ENCODE measurements at places on chromosomes 7 and 10. TPM values are rescaled to one million over a fixed set of nuclear protein-coding genes. Genes with fewer than 3 reads are reported as not detected.

- no peak overlapping the region for H3K27ac ChIP-seq
- H3K4me3 ChIP-seq = no peak overlapping the region
- DNase-seq = no peak
- H3K27me3 ChIP-seq = no peaks in the 10 kb centered on the region
- no peaks in the 10 kb centered on the region for H3K36me3 ChIP-seq
Observed at GRCh38 chr7:143979359-143979758, 20.8 kb upstream of the OR6B1 start.

The GPRIN2 gene
- total RNA-seq = not detected

DNA sequence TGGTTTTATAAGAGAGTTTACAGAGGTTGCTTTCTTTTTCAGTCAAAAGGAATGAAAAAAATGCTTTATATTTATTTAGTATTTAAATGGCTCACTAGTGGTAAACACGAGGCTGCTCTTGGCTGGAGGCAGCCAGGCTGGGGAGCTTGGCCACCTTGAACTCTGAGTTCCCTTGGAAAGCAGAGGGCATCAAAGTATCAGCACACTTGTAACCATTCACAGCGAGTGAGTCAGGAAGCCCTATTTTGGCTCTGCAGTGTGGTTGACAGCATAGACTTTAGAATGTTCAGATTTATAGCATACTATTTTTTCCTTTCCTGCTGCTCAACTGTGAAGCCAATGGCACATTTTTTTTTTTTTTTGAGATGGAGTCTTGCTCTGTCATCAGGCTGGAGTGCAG, 51.6 kb downstream of the CYCS start:
- H3K27ac ChIP-seq = no peak overlapping the region
- H3K4me3 ChIP-seq = no peak overlapping the region
- H3K27me3 ChIP-seq = peaks cover 4% of the 10 kb centered on the region
- no peak for DNase-seq
- peaks cover 13% of the 10 kb centered on the region for H3K4me1 ChIP-seq

The ASIC3 gene
- 1.2 TPM for total RNA-seq

DNA sequence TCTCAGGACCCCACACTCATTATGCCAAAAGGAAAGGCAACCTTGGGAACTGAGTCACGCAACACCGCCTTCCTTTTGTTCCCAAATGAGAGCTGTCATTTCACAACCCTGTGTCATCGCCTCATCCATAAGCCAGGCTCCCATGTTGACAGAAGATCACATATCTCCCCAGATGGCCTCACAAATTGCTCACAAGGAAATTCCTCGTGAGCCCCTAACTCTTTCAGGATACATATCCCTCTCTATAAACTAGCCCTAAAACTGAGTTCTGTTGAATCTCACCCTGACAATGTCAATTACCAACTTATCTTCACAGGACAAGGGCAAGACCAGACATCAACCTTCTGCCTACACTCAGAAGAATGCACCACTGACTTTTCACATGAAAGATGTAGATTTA, 22.6 kb downstream of the CCDC3 start:
- H3K4me3 ChIP-seq = no peak overlapping the region
- H3K4me1 ChIP-seq = no peaks in the 10 kb centered on the region

The UCMA gene
- not detected for total RNA-seq

The CEP55 gene
- 1.6 TPM for total RNA-seq

GRCh38 chr10:58867683-58868082, 308.8 kb upstream of the PHYHIPL start:
- no peaks in the 10 kb centered on the region for H3K27me3 ChIP-seq
- no peaks in the 10 kb centered on the region for H3K4me1 ChIP-seq
- H3K36me3 ChIP-seq = no peaks in the 10 kb centered on the region
- no peak overlapping the region for H3K4me3 ChIP-seq
- H3K27ac ChIP-seq = no peak overlapping the region

The LRMDA gene
- not detected for total RNA-seq

The GJC3 gene
- total RNA-seq = not detected

GRCh38 chr7:3957472-3958108, 656.5 kb downstream of the SDK1 start:
- no peaks in the 10 kb centered on the region for H3K27me3 ChIP-seq
- peaks cover 35% of the 10 kb centered on the region for H3K4me1 ChIP-seq
- H3K36me3 ChIP-seq = no peaks in the 10 kb centered on the region
- peak overlapping the region; percentile 9 for H3K27ac ChIP-seq
- H3K4me3 ChIP-seq = no peak overlapping the region

GRCh38 chr10:122148876-122149560, 122.1 kb upstream of the BTBD16 start:
- H3K4me3 ChIP-seq = no peak overlapping the region
- H3K4me1 ChIP-seq = no peaks in the 10 kb centered on the region
- DNase-seq = no peak

DNA sequence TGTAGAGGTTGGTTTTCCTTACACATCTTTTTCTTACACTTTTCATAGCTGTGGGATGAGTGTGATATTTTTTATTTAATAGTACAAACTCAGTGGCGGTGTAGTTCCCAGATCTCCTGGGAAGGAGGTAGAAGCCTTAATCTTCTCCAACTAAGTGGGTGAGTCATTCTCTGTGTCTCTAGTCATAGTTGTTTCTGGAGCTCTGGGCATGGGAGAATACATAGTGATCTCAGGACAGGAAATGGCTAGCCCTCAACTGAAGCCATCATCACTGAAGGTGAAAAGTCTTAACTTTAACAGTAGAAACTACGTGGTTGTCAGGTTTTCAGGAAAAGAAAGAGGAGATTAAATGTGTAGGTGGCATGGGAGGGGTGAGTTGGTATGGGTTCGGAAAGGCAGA, 319.4 kb upstream of the FZD8 start:
- H3K4me1 ChIP-seq = no peaks in the 10 kb centered on the region
- H3K4me3 ChIP-seq = no peak overlapping the region
- DNase-seq = no peak
- no peaks in the 10 kb centered on the region for H3K36me3 ChIP-seq
- H3K27ac ChIP-seq = no peak overlapping the region

The DGKB gene
- total RNA-seq = not detected

DNA sequence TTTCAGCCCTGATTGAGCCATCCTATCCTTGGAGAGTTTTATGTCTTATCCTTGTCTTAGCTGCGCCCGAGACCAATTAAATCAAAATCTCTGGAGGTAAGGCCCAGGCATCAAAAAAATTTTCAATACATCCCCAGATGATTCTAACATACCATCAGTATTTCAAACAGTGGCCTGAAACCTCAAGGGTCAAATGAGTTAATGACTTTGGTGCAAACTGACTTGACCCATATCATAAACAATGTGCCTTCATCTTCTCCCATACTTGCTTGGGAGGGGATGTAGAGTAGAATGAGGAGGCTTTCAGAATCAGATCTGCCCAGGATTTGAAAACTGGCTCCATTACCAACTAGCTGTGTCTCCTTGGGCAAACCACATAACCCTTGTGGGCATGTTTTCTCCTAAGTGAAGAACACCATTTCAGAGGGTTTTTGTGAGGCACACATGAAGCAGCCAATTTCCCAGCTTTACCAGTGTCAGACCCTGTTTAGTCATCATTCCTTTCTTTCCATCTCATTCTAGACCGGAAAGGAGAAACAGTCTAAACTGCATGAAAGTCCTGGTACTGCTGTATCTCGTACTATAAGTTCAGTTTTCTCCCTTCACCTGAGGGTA, 35.7 kb upstream of the ATXN7L1 start:
- peaks cover under 1% of the 10 kb centered on the region for H3K27me3 ChIP-seq
- DNase-seq = no peak
- H3K4me3 ChIP-seq = no peak overlapping the region

DNA sequence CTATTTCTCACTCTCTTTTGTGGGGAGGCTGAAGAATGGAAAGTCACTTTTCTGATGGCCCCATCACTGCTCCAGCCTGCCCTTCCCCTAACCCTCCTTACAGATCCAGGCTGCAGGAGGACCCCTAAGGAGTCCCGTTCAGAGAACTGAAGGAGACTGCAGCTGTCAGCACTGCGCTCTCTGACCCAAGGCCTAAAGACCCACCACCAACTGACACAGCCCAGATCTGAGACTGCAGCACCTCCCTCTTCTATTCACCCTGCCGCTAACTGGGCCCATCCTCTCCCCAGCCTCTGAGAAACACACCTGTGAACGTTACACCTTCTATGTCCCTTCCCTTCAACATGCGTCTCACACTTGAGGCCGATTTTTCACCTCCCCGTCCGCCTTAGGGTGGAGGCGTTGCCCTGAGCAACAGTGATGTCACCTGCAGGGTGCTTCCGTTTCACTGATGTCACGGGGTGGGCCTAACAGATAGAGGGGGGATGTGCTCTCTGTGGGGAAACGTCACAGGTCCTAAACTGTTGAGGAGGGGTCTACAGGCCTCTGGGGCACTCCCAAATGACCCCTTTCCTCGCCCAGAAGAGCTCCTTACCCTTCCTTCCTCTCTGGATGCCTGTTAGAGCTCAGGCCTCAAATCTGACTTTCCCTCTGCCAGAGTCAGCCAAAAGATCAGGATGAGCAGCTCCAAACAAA, 5.1 kb downstream of the ITPRIP start:
- no peaks in the 10 kb centered on the region for H3K27me3 ChIP-seq
- no peak overlapping the region for H3K4me3 ChIP-seq
- peaks cover 86% of the 10 kb centered on the region for H3K4me1 ChIP-seq
- peak overlapping the region; percentile 20 for H3K27ac ChIP-seq

DNA sequence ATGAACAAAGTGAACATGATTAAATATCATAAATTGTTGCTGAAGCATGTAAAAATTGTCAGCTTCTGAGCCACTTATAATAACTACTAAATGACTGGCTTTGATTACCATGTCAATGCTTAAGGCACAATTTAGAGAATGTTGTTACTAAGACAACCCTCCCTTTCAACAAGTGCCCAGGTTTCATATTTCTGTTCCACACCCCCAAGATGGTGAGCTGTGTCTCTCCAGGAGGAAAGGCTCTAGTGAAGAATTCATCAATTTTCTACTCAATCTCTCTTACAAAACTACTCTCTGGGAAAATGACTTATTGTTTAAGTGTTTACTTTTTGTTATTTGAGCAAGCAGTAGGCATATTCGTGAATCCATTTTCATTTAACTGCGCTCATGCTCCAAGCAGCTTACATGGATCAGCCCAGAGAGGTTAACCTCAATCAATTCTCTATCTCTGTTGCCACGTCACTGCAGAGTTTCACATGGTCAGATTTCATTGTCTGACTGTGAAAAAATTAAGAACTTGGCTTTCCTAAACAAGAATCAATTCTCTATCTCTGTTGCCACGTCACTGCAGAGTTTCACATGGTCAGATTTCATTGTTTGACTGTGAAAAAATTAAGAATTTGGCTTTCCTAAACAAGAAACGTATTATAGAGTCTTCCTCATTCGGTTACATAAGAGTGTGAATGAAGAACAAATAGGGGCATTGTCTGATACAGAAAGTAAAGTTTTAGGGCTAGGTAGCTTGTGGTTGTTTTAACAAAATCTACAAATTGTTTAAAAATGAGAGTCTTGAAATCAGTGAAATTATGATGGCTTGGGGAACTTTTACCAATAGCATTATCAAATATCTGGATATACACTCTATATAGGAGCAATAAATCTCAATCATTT, 49.7 kb downstream of the CCDC71L start:
- peaks cover 3% of the 10 kb centered on the region for H3K27me3 ChIP-seq
- no peaks in the 10 kb centered on the region for H3K4me1 ChIP-seq
- no peak overlapping the region for H3K4me3 ChIP-seq
- no peak overlapping the region for H3K27ac ChIP-seq
- no peaks in the 10 kb centered on the region for H3K36me3 ChIP-seq
- DNase-seq = no peak

DNA sequence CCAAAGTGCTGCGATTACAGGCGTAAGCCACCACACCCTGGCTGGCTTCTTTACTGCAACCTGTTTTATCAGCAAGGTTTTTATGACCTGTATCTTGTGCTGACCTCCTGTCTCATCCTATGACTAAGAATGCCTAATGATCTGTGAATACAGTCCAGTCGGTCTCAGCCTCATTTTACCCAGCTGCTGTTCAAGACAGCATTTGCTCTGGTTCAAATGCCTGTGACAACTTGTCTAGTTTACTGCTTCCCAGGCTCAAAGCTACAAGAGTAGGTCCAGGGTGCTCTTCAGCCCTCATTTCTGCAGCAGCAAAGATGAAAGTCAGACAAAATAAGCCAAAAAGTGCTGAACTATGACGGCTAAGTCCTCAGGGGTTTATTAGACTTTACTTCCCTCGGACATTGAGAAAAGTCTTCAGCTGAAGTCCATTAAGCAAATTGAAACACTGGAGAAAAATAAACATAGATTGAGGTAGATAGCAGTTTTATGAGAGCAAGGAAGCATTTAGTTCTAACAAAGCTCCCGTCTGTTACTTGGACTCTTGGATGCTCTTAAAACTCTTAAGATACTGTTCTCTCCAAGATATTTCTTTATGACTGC, 12.5 kb upstream of the LYZL1 start:
- H3K4me1 ChIP-seq = no peaks in the 10 kb centered on the region
- no peaks in the 10 kb centered on the region for H3K36me3 ChIP-seq
- H3K27me3 ChIP-seq = no peaks in the 10 kb centered on the region
- no peak overlapping the region for H3K27ac ChIP-seq
- DNase-seq = no peak

- no peaks in the 10 kb centered on the region for H3K36me3 ChIP-seq
- DNase-seq = no peak
- no peak overlapping the region for H3K4me3 ChIP-seq
- H3K27me3 ChIP-seq = no peaks in the 10 kb centered on the region
- H3K4me1 ChIP-seq = no peaks in the 10 kb centered on the region
- H3K27ac ChIP-seq = no peak overlapping the region
Observed at GRCh38 chr10:126160971-126161630, 227.2 kb downstream of the ADAM12 start.

The ARHGEF5 gene
- total RNA-seq = 6.4 TPM

Data from activated B cell treated with CpG ODN at 0.5 μM for 24 hours (primary cell).